ENCODE measurements at places on chromosomes 5 and 9.

DNA sequence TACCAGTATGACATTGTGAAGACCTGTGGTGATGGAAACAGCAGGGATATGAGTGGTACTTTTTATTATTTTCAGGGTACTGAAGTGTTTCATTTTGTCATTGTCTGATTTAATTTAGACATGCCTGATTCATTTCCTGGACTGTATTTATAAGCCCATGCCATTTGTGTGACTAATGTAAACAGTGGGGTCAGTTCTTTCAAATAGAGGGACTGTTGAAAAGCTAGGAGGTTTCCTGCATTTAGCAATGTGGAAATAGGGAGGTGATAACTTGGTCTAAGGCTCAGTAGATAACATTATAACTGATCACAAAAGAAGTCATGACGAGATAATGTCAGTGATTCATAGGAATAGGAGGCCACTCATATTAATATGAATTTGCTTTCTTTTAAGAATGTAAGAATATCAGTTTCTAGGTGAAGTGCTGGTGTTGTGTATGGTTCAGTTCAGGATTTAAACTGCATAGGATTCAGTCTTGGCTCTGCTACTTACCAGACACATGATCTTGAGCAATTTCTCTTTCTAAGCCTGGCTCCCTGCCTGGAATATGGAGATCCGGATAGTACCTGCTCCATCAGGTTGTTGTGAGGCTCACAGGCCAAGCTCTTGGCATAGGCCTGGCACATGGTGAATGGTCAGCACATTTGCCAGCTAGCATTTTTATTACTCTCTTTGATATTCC lies 7.5 kb downstream of the RASGRF2 start:
- no peak for DNase-seq

DNA sequence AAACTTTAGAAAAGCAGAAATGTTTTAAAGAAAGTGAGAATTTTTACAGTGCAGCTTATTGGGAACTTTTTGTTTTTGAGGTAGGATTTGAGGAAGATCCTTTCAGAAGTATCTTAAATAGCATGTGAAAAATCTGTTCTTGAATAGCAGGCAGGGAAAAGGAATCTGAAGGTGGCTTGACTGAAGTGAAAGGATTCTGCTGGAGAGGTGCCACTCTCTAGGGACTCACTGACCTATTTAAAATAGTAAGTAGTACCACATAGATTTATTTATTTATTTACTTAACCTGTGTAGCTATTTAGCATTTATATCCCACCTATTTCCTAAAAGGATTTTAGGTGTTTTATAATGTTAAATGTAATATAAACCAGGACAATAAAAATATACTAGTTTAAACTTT lies 69.1 kb downstream of the NIPBL start:
- DNase-seq = no peak

- DNase-seq = no peak
Measured at GRCh38 chr5:55110217-55110616, 7.8 kb downstream of the GZMA start.

DNA sequence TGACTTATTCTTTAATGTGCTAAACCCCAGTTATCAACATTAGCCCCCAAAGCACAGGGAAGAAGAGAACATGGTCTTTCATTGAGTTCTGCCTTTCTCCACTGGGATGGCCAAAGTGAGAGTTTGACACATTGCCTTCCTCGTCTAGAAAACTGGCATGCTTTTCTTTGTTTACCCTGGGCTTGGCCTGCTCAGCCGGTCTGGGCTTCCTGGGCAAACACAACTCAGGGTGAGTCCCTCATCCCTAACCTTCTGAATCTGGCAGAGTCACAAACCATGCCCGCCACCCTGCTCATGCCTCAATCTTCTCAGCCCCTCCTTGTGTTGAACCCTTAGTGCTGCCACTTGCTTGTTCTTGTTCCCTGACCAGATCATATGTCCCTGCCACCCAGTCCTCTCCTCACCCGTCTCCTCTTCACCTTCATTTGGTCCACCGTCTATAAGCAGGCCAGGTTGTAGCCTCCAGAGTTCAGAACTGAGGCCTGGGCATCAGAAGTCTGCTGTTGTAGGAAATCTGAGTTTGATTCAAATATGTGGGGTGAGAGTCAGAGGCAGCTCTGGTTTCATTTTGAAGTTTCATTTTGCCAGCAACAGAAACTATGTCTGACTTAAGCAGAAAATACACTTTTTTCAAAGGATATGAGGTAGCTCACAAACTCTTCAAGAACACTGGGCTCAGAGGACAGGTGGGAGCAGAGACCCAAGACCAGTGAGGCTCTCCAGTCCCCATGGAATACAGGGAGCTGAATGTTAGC lies 217.6 kb downstream of the NDUFS4 start:
- no peak for DNase-seq

GRCh38 chr5:143636931-143637528 lies 174.9 kb upstream of the HMHB1 start:
- no peak for DNase-seq

DNA sequence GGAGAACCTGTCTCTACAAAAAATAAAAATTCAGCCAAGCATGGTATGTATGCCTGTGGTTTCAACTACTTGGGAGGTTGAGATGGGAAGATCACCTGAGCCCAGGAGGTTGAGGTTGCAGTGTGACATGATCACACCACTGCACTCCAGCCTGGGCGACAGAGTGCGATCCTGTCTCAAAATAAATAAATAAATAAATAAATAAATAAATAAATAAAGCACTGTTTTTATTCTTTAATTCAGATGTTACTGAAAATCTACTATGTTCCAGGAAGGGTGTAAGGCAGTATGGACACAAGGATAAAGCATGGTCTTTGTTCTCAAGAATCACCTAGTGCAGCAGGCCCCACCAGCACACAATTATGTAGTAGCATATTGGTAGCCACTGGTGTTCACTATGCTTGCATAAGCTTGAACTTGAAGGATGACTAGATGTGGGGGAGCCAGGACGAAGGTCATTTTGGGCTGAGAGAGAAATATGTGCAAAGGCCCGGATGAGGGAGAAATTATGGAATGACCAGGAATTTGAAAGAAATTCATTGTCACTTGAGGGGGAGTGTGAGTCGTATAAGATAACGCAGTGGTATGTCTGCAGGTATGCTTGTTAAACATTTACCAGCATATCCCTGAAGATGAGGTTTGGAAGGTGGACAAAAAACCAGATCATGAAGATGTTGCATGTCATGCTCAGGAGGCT lies 70.2 kb upstream of the CD180 start:
- no peak for DNase-seq

GRCh38 chr9:29004988-29005387 lies 1431.7 kb upstream of the C9orf72 start:
- DNase-seq = no peak

DNA sequence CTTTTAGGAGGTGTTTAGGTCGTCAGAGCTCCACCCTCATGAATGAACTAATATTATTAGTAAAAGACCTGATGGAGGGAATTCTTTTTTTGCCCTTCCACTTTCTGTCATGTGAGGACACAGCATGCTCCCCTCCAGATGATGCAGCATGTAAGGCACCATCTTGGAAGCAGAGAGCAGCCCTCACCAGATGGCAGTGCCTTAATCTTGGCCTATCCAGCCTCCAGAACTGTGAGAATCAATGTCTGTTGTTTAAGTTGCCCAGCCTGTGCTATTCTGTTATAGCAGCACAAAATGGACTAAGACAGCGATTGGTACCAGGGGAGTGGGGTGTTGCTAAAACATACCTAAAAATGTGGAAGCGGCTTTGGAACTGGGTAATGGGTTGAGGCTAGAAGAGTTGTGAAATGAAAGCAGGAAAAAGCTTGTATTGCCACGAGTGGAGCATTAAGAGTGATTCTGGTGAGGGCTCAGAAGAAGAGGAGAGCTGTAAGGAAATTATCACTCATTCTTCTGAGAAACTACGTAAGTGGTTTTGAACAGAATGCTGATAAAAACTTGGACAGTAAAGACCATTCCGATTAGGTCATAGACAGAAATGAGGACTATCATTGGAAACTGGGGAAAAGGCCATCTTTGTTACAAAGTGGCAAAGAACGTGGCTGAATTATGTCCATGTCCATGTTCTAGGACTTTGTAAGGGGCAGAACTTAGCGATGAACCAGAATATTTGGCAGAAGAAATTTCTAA lies 28.6 kb downstream of the PTPDC1 start:
- DNase-seq = peak; percentile 11

DNA sequence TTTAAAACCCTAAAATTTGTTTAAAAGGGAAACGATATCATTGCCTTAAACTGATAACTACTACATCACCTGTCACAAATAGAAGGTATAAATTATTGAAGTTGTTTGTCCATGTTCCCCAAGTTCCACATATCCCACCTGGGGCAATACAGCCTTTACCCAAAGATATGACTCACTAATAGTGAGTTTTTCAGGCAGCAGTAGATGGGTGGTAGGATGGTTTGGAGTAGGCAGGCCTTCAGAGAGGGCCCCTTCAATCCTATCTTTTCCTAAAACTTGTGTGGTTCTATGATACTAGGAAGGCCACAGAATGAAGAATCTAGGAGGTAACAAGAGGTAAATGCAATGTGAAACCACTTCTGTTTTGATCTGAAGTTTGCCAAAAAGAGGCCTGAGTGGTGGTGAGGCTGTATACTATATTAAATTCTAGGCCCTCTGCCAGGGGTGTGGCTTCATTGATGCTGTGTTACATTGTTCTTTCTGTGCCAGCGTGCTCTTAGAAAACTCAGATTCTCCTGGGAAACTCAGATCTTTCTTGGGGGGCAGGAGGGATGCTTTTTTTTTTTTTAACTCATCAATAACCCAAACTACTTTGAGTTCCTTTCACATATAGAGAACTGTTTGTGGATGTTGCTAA lies 7.2 kb downstream of the CYSTM1 start:
- DNase-seq = no peak

DNA sequence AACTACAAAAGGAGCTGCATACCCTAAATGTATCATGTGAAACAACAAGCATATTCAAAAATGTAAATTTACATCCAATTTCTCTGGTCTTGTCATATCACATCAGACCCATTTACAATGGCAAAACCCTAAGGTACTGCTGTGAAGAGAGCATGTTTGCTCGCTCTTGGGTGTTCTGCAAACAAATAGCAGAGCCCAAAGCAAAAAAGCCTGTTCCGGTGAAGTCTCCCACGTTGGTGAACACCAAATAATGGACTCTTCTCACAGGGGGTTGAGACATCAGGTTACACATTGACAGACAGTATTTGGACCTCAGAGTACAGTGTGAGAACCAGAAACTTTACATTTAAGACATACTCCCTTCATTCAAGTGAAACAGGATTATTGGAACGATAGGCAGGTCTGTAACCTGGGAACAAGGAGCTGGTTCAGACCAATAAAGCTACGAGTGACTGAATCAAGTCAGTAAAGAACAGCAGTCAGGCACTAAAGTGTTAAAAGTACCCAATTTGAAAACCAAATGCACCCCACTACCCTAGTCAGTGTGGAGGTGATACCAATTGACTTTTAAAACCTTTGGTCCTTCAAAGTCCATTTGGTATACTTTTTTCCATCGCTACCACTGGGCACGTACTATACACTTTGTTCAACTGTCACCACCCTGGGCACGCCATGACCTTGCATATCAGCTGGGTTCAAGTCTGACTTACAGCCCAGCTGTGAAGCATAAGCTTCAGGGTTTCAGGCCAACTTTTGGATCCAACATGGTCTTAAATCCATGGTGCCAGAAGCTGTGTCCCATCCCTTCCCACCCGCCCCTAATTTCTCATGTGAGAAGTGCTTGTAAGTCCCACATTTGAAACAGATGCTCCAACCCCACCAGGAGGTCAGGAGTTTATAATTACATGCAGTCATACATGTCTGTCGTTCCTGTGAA lies 36.4 kb downstream of the ETF1 start:
- DNase-seq = no peak

DNA sequence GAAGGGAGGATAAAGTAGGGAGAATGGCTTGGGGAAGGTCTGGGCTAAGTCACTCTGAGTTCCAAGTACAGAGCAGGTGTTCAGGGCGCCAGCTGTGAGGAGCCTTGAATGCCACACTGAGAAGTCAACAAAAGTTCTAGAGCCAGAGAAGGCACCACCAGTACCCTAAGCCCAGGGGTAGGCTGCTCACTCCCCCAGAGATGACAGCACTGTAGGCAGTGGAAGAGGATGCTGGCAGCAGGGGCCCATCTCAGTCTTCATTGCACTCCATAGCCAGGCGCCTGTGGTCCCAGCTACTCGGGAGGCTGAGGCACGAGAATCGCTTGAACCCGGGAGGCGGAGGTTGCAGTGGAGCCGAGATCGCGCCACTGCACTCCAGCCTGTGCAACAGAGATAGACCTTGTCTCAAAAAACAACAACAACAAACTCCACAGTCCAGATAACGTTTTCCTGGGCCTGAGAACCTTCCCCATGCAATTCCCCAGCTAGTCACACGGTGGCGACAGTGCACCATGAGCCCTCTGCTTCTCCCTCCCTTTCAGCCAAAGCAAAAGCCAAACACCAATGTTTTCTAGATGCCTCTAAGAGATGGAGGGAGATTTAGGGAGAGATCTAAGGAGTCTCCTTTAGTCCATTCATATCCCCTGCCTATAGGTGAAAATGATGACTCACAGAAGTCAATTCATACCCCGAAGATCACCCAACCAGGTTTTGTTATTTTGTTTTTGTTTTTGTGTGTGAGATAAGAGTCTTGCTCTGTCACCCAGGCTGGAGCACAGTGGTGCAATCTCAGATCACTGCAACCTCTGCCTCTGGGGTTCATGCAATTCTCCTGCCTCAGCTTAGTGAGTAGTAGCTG lies 19.8 kb upstream of the NSD1 start:
- DNase-seq = peak; percentile 57

GRCh38 chr9:134800791-134801339 lies 79.7 kb upstream of the FCN2 start:
- DNase-seq = no peak

- DNase-seq = peak; percentile 55
Measured at GRCh38 chr9:976943-977837, 735 bp downstream of the DMRT3 start.

- DNase-seq = no peak
Measured at GRCh38 chr5:138459311-138459933, 5.9 kb upstream of the EGR1 start.

DNA sequence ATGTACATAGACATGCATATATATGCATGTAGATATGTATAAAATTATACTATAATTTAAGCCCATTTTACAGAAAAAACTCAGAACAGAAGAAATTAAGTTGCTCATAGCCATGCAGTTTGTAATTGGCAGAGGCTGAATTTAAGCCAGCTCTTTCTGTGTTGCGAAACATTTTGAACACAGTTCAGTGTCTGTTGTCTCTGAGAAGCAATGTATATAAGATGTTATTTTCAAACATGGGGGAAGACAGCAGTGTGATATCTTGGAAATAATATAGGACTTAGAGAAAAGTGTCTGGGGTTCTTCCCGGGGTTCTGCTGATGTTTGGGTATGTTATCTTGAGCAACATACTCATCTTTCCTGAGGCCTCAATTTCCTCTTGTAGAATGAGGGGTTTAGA lies 37.6 kb downstream of the SVEP1 start:
- DNase-seq = no peak

- peak; percentile 35 for DNase-seq
Measured at GRCh38 chr9:93815677-93816076, 139.5 kb downstream of the BARX1 start.

GRCh38 chr5:148085310-148085709 lies 21.5 kb downstream of the SPINK5 start:
- no peak for DNase-seq
